ENCODE measurements at places on chromosomes 6 and 20.

DNA sequence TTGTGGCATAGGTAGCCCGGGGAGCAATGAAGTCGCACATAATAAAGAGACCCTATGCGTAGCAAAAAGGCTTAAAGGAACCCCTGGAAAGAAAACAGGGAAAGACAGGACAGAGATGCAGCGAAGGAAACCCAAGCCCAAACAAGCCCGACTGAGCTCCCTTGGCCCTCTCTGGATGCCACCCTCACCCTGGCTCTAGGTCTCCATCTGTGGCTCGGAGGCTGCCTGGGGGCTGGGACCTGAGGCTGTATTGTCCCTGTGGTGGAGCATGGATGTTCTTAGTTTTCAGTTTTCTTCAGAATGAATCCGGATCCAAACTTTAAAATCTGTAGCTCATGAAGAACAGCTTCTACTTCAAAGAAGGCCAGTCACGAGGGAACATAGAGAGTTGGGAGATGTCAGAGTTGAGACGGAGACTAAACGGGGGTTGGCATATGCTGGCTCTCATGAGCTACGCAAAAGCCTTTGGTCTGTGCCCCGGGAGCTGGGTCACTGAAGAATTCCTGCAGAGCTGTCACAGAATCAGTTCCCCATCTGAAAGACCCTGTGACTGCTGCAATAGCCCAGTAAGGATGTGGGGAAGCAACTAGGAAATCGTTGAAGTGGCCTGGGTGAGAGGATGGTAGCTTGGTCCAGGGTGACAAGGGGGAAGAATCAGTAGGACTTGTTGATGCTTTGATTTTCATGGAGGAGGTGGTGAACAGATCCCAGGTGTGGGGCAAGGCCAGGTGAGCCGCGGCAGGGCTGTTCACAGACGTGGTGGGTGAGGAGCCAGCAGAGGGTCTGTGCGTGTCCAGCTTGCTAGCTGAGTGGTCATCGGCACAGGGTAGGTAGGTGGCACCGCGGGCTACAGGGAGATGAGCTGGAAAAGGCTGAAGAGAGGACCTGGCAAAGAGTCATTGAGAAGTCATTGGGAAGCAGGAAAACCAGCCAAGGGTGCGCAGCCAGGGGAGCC is 35.2 kb downstream of the SYNDIG1 start:
- no peak for DNase-seq

DNA sequence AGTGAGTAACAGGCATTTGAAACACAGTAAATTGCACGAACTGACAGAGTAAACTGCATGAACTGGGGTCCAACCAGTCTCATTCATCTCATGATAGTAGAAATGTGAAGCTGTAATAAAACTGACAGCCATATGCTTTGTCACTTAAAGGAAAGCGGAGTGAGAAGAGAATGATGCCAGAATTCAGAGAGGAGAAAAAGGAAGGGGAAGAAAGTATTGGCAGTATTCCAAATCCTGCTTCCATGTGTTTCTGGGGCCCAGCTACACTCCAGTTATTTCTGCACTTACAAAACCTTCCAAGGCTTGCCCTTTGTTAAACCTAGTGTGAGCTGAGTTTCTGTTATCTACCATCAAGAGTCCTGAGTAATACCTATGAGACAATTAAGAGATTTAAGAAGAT is 17.2 kb downstream of the SNX14 start:
- no peak for DNase-seq

- no peak for DNase-seq
Measured at GRCh38 chr6:352896-353470, 38.6 kb upstream of the IRF4 start.

DNA sequence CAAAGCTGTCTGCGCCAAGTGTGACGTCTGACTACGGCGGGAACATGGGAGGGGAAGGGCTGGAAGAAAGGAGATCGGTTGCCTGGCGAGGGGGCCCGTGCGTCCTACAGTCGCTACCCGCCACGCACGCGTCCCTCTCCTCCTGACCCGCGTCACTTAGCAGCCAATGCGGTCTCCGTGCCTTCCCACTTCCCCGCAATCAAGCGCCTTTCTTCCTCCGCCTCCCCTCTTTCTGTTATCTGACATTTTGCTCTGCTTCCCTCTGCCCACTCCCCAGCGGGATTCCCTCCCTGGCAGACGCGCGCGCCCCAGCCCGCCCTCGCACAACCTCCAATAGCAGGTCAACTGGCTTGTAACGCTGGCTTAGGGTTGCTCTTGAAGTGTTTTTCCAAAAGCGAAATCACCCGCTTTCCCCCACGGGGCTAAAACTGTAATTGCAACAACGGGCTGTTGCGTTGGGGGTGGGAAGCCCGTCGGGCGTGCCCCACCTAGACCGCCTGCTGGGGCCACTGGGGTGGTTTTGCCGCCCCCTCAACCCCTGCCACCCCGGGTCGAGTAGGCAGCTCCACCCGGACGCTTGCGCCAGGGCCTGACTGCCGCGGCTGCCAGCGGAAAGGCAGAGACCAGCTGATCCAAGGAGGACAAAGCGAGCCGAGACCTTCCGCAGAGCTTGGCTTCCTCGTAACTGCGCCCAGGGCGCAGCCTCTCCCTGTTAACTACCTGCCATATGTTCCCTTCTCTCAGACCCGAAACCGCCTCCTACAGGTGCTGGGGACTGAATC is 6.2 kb upstream of the SOX4 start:
- DNase-seq = no peak
